ENCODE measurements at places on chromosomes 6 and 20.

- no peak overlapping the region for H3K4me3 ChIP-seq
- no peaks in the 10 kb centered on the region for H3K36me3 ChIP-seq
- no peak for DNase-seq
These were observed 21.7 kb downstream of the MDFI start for GRCh38 chr6:41659935-41660334.

GRCh38 chr6:7911345-7911725, 747 bp upstream of the TXNDC5 start:
- no peak overlapping the region for H3K27ac ChIP-seq
- H3K4me3 ChIP-seq: no peak overlapping the region
- H3K4me1 ChIP-seq: no peaks in the 10 kb centered on the region

- H3K4me1 ChIP-seq: no peaks in the 10 kb centered on the region
- no peak overlapping the region for H3K4me3 ChIP-seq
- DNase-seq: no peak
- H3K36me3 ChIP-seq: peaks cover 30% of the 10 kb centered on the region
These were observed 82.3 kb upstream of the KIF25 start for GRCh38 chr6:167915139-167915538.

DNA sequence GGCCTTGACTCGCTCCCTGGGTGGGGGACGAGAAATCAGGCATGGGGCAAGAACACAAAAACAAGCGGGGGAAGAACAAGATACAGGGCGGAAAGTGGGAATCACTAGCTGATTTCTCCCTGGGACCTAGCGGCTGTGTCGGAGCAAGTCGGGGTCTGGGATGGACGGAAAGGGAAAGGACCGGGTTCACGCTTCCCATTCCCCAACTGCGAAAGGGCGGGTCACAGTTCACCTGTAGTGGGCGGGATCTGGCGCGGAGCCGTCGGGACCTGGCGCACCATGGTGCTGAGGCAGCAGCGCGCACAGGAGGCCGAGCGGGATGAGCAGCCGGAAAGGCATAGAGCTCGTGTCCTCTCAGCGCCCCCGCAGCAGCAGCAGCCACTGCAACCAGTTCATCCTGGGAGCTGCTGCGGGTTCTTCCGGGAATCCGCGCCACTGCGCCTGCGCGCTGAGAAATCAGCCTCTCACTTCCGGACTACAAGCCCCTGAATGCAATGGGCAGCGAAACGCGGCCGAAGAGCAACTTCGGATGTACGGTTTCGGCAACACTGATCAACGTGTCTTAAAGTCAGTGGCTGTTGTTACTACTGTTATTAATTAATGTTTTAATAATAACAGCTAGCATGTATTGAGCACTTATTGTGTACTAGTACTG, at the start of gene EDEM2:
TSS of gene EDEM2 (minus strand) at position 417 of the 655 bp plus-strand sequence. CDS start at position 339, 78 bp downstream.
- H3K4me3 ChIP-seq: peak within 1 kb of the TSS; percentile 60
- peaks cover 1% of the 10 kb centered on the region for H3K4me1 ChIP-seq
- H3K36me3 ChIP-seq: no peaks in the 10 kb centered on the region
- H3K27me3 ChIP-seq: no peaks in the 10 kb centered on the region
- H3K27ac ChIP-seq: no peak within 1 kb of the TSS

- H3K27me3 ChIP-seq: no peaks in the 10 kb centered on the region
- H3K4me3 ChIP-seq: no peak overlapping the region
- no peak overlapping the region for H3K27ac ChIP-seq
These were observed 192.4 kb downstream of the CD83 start for GRCh38 chr6:14309951-14310445.

- DNase-seq: no peak
- H3K4me1 ChIP-seq: peaks cover 1% of the 10 kb centered on the region
- H3K4me3 ChIP-seq: no peak overlapping the region
- no peaks in the 10 kb centered on the region for H3K36me3 ChIP-seq
- no peaks in the 10 kb centered on the region for H3K27me3 ChIP-seq
- no peak overlapping the region for H3K27ac ChIP-seq
These were observed 15.4 kb downstream of the SYNJ2 start for GRCh38 chr6:157996918-157997702.

- no peak for DNase-seq
- no peak overlapping the region for H3K4me3 ChIP-seq
- no peaks in the 10 kb centered on the region for H3K4me1 ChIP-seq
- H3K27ac ChIP-seq: no peak overlapping the region
These were observed 12.9 kb upstream of the HIVEP1 start for GRCh38 chr6:11999246-11999645.

- H3K27ac ChIP-seq: no peak overlapping the region
- DNase-seq: no peak
- H3K4me3 ChIP-seq: peak overlapping the region; percentile 18
- H3K4me1 ChIP-seq: peaks cover 4% of the 10 kb centered on the region
These were observed 435 bp downstream of the ZSWIM3 start for GRCh38 chr20:45857882-45858216.

- H3K4me1 ChIP-seq: peaks cover 3% of the 10 kb centered on the region
- no peak overlapping the region for H3K27ac ChIP-seq
- H3K27me3 ChIP-seq: no peaks in the 10 kb centered on the region
- no peak overlapping the region for H3K4me3 ChIP-seq
- no peaks in the 10 kb centered on the region for H3K36me3 ChIP-seq
These were observed 858 bp downstream of the TP53INP2 start for GRCh38 chr20:34705008-34705396.

- DNase-seq: no peak
- H3K27me3 ChIP-seq: no peaks in the 10 kb centered on the region
- H3K36me3 ChIP-seq: peaks cover 40% of the 10 kb centered on the region
- H3K4me3 ChIP-seq: no peak overlapping the region
- H3K27ac ChIP-seq: no peak overlapping the region
These were observed 33.7 kb downstream of the PYGB start for GRCh38 chr20:25281541-25281991.

DNA sequence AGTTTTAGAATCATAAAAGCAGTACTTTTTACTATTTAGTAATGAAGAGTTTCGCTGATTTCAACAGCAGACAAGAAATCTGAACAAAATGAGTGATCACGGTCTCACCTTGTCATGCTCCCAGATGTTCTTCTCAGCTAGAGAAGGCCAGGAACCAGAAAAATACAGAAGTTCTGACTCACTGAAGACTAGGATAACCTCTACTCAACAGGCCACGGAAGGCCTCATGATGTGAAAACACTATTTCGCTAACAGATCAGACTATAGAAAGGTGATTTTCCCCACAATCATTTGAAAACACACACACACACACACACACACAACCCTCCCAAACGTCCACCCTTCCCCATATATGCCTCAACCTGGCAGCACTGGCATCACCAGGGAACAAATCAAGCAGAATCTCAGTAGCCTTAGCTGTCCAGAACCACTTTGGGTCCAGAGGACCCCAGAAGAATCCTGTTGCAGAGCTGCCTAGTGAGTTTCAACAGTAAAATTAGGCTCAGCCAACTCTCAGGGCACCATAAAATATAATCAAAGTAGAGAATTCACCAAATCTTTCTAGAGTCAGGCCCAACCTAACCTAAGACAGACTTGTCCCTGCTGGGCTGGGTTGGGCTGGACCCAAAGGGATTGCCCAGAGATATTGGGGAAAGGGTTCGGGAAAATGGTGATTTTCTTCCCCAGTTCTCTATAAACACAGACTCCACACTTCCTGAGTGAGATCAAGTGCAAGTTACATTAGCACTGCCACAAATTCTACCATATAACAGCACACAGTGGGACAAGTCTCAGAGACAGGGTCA, 7.9 kb downstream of the EXOC2 start:
- H3K27me3 ChIP-seq: no peaks in the 10 kb centered on the region
- no peak overlapping the region for H3K27ac ChIP-seq
- 0 out of 2 replicates have a peak, but pooled peaks cover under 1% of the 10 kb centered on the region for H3K36me3 ChIP-seq
- DNase-seq: no peak
- no peak overlapping the region for H3K4me3 ChIP-seq

DNA sequence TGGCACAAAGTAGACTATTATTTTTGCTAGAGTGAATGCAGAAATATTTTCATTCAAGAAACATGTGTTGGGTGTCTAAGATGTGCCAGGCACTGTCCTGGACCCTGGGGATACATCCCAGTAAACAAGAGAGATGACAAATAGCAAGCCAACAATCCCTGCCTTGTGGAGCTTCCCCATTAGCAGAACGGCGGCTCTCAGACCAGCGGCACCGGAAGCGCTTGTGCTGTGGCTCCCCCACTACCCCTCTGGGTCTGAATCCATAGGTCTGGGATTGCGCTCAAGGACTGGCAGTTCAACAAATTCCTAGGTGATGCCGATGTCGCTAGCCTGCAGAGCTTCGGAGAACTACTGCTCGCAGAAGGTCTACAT, 98.5 kb upstream of the AGPAT4 start:
- H3K36me3 ChIP-seq: no peaks in the 10 kb centered on the region
- peaks cover 1% of the 10 kb centered on the region for H3K4me1 ChIP-seq
- DNase-seq: no peak
- H3K4me3 ChIP-seq: no peak overlapping the region
- no peaks in the 10 kb centered on the region for H3K27me3 ChIP-seq

DNA sequence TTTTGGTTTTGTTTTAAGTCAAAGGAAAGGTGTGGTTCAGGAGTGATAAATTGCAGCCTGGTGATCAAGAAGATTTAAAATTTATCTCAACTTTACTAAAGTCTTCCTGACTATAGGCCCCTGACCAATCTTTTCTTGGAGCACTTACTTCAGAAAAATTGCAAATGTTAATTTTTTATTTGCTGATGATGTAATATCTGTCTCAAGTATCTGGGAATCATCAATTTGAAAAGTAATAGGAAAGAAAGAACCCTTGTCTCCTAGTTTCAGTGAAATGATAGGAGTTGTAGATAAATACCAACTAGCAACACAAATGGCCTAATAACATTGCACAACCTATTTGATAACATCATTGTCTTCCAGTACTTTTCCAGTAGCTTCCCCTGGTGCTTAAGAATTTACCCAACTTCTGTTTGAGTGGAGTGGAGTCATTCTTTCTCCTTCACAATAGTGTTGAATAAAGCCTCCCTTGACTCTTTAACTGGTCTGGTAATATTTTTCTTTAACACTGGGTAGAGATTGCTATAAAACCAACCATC, 648.3 kb upstream of the ADGRB3 start:
- H3K27me3 ChIP-seq: no peaks in the 10 kb centered on the region
- H3K36me3 ChIP-seq: no peaks in the 10 kb centered on the region
- no peak for DNase-seq
- no peaks in the 10 kb centered on the region for H3K4me1 ChIP-seq
- no peak overlapping the region for H3K27ac ChIP-seq

GRCh38 chr6:120646101-120646500, 688.2 kb downstream of the TBC1D32 start:
- H3K36me3 ChIP-seq: no peaks in the 10 kb centered on the region
- no peak overlapping the region for H3K27ac ChIP-seq
- H3K4me1 ChIP-seq: no peaks in the 10 kb centered on the region
- no peak overlapping the region for H3K4me3 ChIP-seq

GRCh38 chr20:3927486-3928291, 38.5 kb downstream of the PANK2 start:
- H3K4me1 ChIP-seq: peaks cover 1% of the 10 kb centered on the region
- H3K27ac ChIP-seq: no peak overlapping the region
- H3K27me3 ChIP-seq: no peaks in the 10 kb centered on the region
- no peak for DNase-seq

- no peak overlapping the region for H3K27ac ChIP-seq
- no peaks in the 10 kb centered on the region for H3K4me1 ChIP-seq
- H3K27me3 ChIP-seq: no peaks in the 10 kb centered on the region
- no peaks in the 10 kb centered on the region for H3K36me3 ChIP-seq
These were observed 19.2 kb downstream of the PRND start for GRCh38 chr20:4740774-4741431.

- H3K27me3 ChIP-seq: no peaks in the 10 kb centered on the region
- 0 out of 2 replicates have a peak, but pooled peaks cover 2% of the 10 kb centered on the region for H3K4me1 ChIP-seq
- no peaks in the 10 kb centered on the region for H3K36me3 ChIP-seq
- no peak overlapping the region for H3K4me3 ChIP-seq
- no peak overlapping the region for H3K27ac ChIP-seq
These were observed 92.9 kb upstream of the SHLD1 start for GRCh38 chr20:5657190-5657875.

DNA sequence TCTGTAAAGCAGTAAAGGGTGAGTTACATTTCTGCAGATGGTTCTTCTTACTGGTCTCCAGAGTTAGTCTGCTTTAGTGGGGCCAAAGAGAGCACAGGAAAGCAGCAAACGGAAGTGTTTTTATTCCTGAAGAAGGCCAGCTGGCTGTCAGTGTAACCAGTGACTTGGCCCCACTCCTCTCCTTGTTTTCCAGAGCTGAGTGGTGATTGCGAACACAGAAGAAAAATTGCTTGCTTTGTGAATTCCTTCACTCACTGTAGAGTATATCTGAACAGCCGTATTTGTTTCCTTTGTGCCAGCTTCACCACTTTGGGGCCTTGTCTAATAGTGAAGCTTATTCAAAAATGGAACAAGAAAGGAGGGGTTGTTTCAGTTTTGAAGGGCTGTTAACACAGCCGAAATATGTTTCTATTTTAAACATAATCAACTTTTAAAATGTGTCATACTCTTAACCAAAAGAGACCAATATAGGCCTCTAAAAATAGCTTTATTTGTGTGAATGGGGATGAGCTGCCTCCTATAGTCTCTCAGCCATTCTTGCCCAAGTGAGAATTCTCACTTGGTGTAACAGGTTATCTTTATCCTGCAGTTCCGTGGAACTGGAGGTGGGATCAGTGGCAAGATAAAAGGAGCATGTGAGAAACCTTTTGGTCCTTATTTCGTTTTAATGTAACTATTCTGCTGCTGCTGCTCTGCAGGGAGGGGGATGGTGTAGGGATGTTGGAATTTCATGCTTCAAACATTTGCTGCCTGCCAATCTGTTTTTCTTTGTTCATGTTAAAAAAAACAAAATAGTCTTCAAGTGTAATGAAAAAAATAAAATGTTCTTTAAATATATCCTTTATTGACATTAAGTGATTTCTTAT, 37.8 kb downstream of the ZC2HC1B start:
- no peak overlapping the region for H3K27ac ChIP-seq
- H3K4me1 ChIP-seq: no peaks in the 10 kb centered on the region
- no peaks in the 10 kb centered on the region for H3K36me3 ChIP-seq
- DNase-seq: no peak
- no peak overlapping the region for H3K4me3 ChIP-seq

- peak overlapping the region; percentile 100 for H3K4me3 ChIP-seq
- peaks cover 2% of the 10 kb centered on the region for H3K4me1 ChIP-seq
- no peaks in the 10 kb centered on the region for H3K27me3 ChIP-seq
These were observed 589 bp upstream of the PDCD2 start for GRCh38 chr6:170584954-170585498.

DNA sequence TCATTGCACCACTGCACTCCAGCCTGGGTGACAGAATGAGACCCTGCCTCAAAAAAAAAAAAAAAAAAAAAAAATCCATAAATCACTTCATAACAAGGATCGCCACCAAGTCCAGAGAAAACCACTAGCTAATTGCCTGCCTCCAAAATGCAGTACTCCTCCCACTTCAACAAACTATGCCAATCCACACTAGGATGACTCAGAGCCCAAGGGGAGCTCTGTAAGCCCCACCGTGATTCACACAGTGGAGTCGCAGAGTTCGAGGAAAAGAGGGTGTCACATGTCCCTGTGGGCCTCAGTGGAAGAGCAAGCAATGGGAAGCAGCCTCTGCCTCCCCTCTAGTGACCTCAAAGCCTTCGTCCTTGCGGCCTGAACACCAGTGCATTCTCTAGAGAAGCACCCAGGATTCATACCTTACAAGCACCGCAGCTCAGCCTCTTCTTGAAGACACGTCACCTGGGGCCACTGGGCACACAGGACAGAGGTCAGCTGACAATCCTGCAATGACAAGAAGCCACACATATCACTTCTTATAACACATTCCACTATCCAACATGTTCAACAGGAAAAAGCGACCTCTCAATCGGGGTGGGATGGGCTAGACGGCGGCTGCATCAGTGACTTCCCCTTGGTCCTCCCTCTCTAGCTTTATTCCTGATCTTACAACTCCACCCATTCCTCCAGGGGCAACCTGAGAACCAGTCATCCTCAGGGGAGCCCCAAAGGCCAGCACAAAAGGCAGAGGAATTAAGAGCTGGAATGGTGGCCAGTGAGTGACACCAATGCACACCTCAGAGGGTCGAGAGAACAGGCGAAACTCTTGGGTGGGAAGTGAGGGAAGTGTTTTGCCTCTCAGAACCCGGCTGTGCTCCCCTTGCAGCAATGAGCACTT, 8.9 kb downstream of the SNHG17 start:
- no peak overlapping the region for H3K27ac ChIP-seq
- no peaks in the 10 kb centered on the region for H3K4me1 ChIP-seq
- no peaks in the 10 kb centered on the region for H3K27me3 ChIP-seq

Measured in iPS DF 6.9 (cell line).